Right hindlimb (tissue), 1 donor: ENCODE measurements at places on chromosomes 3 and 15.

DNA sequence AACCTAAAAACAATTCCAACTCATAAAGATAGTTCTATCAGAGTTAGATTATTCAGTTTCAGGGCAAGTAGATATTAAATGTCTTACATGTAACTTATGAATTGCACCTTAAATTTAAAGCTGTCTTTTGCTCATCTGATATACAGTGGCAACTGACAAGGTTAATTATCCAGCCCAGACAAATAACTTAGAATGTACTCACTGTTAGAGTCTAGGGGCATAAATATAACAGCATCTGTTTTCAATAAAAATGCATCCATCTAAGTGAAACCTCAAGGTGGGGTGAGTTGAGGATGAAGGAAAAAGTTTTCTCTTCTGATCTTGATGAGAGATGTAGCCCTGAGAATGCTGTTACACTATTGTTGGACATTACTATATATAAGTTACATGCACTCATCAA, 112.6 kb downstream of the FBN1 start:
- no peak for DNase-seq

- no peak for DNase-seq
Measured at GRCh38 chr15:80580106-80580505, 115.0 kb upstream of the ABHD17C start.

- no peak for DNase-seq
Measured at GRCh38 chr3:30107531-30107930, 498.9 kb upstream of the TGFBR2 start.

GRCh38 chr3:42172047-42172654, 81.0 kb downstream of the TRAK1 start:
- DNase-seq: no peak

DNA sequence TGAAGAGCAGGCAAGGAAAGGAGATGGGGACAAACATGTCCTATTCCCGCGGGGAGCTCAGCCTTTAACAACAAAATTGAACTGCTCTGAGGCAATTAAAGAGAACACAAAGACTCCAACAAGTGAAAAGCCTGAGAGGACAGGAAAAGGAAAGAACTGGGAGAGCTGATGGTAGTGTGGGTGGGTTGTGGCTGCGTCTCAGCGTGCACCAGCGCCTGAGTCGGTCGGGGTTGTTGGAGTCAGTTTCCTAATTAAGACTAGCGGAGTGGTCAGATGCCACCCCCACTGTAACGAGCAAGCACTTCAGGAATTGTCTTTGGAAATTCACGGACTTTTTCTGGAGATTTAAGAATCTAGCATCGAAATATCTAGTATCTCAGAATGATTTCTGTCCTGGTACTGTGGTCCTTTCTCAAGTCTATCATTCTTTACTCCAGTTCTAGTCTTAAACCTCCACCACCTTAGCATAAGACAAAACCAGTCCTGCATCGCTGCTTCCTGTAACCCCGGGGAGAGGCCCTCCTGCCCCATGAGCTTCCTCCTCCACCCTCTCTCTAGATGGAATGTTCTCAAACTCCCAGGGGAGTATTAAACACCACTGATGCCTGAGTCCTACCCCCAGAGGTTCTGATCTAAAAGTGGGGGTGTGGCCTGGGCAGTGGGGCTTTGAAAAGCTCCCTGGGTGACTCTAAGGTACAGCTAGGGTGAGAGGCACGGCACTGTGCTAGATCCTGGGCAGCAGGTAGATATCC, 104.0 kb downstream of the CYP19A1 start:
- DNase-seq: no peak

DNA sequence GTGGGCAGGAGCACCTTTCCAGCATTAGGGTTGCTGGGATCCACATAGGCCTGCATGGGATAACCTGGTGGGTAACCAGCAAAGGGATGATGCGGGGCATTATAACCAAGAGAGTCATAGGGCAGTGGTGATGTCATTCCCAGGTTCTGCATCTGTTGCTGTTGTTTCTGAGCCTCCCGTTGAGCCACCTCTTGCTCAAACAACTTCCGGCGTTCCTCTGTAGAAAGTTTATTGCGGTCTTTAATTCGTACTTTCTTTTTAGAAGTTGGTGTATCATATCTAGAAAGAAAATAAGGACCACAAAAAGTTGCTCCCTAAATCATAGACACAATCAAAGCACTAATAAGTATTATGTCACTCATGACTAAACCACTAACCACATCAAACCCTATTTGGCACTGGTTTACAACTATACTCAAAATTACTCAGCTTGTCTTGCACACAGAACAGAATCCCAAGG, 77.8 kb downstream of the NBEAL2 start:
- DNase-seq: no peak

- DNase-seq: no peak
Measured at GRCh38 chr15:98888820-98889479, 118.6 kb downstream of the PGPEP1L start.

DNA sequence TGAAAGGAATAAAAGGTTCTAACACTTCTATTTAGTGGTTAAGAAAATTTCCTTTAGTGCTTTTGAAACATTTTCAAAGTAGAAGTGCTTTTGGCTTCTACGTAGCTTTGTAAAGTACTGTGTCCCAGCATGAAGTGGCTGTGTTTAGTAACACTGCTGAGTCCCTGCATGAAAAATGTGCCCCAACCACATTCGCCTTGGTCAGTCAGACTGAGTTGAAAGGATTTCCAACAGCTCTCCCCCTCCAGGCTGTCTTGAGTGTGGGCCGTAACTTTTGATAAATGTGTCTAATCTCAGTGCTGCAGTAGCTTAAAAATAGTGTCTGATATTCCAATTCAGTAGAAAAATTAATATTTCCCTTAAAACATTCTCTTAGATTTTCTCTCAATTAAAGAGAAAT, 115.0 kb downstream of the NR1D2 start:
- DNase-seq: no peak

DNA sequence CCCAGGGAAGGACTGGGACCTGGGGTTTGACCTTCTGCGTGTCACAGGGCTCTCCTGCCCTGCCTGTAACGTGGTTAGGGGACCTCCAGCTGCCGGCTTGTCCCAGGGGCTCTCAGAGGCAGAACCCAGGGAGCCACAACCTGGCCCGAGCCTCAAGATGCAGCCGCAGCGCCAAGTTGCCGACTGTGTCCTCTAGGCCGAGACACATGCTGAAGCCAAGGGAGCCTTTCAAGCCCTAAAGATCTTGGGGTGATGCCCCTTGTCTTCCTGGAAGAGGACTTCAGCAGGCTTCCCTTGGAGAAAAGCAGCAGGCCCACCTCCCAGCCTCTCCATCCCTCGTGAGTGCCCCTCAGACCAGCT, 7.2 kb downstream of the DNAJB8 start:
- no peak for DNase-seq

DNA sequence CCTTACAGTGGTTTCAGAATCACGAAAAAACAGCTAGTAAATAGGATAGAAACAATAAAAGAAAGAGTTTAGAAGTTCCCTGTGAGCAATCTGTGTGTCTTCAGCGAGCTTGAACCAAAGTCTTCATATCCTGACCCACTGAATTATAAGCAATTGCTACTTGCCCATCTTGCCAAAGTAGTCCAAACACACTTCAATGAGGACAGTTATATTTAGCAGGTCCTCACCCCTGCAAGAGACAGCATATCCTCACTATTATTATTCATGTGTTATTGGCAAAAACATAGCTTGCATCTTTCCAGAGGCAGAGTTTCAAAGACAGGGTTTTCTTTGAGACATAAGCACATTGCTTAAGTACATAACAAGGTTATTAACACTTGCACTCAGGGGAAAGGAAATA, 77.8 kb downstream of the FEZF2 start:
- DNase-seq: no peak

GRCh38 chr15:78257681-78258080, 6.7 kb upstream of the DNAJA4 start:
- DNase-seq: no peak

DNA sequence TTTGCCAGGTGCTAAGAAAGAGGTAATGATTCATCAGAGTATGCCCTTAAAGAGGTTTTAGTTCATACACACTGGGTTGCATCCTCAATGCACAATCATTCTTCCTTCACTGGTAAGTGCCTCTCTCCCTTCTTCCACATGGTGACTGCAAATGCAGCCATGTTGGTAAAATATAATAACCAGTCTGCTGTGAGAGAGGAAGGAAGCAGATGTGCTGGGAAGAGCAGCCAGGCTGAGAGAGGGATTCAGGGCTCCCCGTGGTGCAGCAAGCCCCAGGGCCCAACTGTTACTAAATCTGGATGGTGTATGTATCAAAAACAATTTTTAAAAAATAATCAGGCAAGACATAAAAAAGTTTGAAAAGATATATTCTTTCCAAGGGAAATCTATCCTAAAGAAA, 498.1 kb downstream of the MAGI1 start:
- no peak for DNase-seq

DNA sequence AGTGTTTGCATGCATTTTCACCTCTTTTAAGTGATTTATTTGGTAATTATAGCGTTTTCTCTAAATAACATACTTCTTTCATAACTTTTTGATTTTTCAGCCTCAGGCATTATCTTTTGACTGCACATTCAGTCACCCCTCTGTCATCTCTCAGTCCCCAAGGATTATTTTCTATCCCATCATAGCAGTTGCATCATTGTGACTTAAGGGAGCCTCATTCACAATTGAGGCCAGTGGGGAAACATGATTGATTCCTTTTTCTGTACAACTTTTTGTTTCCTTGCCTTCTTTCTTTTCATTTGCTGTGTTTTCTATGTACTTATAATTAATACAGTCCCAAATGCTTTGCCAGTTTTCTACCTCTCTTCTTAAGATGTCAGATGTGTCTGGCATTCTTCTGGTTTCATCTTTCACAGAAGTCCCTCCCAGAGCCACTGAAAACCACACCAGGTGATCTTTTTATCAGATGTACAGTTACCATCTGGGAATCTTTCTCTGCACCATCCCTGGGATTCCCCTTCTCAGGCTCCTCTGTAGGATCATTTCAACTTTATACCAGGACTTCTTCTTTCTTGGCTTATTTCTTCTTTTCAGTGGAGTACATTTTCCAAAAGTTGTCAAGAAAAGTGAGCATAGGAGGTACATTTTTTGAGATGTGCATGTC, 151.4 kb downstream of the RAP2B start:
- DNase-seq: no peak

- no peak for DNase-seq
Measured at GRCh38 chr3:5072100-5072816, 49.8 kb upstream of the ARL8B start.

DNA sequence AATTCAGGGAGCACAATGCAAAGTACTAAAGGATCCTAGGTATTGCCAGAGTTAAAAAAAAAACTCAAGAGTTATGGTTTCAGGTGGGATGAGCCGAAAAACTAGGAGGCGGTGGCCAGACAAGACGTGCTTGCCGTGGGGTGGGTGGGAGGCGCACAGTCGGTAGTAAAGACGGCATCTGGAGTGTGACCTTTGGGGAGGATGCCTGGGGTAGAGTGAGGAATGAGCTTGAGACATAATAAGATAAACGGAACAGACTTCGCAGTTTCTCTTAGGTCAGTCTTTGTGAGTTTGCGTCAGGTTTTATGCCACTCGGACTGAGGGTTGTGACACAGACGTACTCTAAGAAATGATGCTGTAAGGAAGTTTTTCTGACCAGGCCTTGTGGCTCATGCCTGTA, 139.6 kb downstream of the LRRK1 start:
- no peak for DNase-seq

DNA sequence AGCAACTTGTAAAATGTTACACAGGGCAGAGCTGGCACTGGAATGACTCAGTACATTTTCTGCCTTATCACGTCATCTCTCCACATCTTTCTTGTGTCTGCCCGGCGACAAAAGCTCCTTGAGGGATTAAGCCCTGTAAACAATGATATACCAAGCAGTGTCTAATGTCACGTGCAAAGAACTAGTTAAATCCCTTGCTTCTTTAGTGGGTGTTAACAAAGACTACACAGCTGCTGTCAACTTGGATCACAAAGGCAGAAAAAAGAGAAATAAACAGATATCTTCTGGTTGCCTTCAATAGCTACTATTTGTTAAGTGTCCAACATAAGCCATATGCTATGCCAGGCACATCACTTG, 48.1 kb upstream of the FRMD4B start:
- DNase-seq: no peak

- no peak for DNase-seq
Measured at GRCh38 chr15:95541301-95541700, 789.2 kb upstream of the NR2F2 start.

DNA sequence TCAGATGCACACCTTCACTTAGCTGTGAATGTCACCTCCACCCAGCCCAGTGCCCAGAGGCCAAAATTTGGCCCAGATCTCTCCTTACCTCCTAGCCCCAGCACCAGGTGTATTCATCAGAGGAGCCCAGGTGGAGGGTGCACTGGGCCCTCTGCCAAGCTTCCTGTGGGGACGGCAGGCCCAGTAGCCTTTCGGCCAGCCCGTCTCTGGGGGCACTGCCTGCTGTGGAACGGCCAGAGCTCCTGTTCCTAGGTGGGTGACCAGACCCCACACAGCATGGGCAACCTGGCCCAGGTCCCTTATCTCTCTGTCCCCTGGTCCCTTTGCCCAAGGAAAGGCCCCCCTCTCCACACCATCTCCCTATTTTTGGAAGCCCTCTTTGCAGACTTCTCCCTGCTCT, 67.8 kb downstream of the AAGAB start:
- DNase-seq: no peak

DNA sequence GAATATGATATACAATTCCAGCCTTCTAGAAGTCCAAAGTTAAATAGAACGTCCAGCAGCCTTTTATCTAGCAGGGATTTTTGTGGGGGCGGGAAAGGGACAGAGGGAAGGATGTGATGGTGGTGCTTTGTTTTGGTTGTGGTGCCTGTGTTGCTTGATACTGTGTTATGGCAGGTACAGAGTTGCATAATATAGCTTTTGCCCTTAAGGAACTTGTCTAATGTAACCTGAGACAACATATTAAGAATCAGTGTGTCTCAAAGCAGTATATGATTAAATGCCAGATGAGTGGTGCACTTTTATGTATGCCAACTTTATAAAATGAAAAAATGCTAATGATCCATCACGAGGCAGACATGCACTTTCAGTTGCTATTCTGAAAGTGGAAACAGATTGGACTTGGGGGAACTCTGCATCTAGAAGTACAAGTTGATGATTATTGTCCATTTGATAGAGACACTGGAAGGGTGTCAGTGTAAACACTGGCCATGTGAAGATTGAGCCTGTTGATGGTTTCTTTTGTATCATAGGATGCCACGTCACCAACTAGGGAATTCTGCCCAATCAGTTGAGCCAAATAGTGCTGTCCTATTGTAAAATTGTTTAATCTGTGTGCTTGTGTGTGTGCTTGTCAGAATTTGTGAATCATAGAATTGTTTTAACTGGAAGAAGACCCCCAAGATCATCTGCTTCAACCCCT, 23.0 kb downstream of the NEO1 start:
- DNase-seq: no peak

GRCh38 chr3:195872800-195873199, 35.6 kb downstream of the TNK2 start:
- DNase-seq: no peak

DNA sequence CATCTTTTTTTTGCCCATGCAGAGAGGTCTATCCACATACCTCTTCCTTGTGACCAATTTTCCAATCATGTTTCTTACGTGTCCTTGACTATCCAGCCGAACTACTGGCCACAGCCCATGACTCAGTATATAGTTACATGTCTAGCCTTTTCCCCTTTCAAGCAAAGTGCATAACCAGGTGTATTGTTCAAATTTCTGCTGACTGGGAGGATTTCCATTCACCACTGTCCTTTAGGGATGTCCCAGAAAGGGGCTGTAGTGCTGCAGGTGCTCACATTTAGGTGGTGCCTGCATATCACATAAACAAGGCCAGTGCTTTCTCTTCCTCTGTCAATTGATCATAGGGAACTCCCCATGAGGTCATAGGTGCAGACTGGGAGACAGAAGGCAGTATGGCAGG, 69.4 kb upstream of the ALDH1A3 start:
- DNase-seq: no peak

GRCh38 chr3:167651826-167652225, 1.9 kb downstream of the WDR49 start:
- no peak for DNase-seq
